ENCODE measurements at places on chromosomes 2 and 18.

- H3K27ac ChIP-seq, result no peak overlapping the region
- H3K4me1 ChIP-seq, result no peaks in the 10 kb centered on the region
- no peak for DNase-seq
- H3K4me3 ChIP-seq, result no peak overlapping the region
- no peaks in the 10 kb centered on the region for H3K36me3 ChIP-seq
Measured at GRCh38 chr18:66795051-66795450, 191.2 kb upstream of the CDH19 start.

DNA sequence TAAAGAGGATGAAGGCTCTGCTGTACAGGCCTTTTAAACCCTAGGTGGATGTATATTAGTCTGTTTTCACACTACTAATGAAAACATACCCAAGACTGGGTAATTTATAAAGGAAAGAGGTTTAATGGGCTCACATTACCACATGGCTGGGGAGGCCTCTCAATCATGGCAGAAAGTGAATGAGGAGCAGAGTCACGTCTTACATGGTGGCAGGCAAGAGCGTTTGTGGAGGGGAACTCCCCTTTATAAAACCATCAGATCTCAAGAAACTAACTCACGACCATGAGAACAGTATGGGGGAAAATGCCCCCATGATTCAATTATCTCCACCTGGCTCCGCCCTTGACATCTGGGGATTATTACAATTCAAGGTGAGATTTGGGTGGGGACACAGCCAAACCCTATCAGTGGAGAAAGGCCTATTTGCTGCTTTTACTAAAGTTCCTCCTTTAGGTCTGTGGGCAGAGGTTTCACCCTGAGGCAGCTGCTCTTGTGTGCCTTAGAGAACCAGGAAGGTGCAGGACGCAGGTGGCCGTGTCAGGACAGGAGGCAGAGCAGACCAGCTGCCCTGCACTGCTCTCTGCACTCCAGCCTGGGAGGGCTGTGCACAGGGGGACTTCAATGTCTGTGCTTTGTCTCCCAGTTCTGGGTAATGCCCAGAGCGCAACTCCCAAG, 178.8 kb upstream of the HDAC4 start:
- no peak overlapping the region for H3K4me3 ChIP-seq
- H3K4me1 ChIP-seq, result no peaks in the 10 kb centered on the region
- H3K27me3 ChIP-seq, result no peaks in the 10 kb centered on the region

DNA sequence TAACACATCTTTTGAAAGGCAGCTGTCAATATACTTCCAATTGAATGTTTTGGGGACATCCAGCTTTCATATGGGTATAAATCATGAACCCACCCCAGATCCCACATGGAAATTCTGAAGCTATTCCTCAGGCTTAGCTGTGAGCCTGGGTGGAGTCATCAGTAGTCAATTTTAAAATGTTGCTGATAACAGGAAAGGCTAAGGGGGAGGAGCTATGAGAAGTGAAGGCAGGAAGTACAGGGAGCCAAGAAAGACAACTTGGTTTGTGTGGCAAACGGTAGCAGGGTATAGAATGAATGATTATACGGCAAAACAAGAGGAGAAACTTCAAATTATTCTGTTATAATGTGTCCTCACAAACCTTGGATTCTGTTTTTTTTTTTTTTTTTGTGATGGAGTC, 108.6 kb downstream of the QPCT start:
- no peaks in the 10 kb centered on the region for H3K27me3 ChIP-seq
- peaks cover 13% of the 10 kb centered on the region for H3K4me1 ChIP-seq
- DNase-seq, result no peak

- no peaks in the 10 kb centered on the region for H3K36me3 ChIP-seq
- peak overlapping the region; percentile 49 for H3K4me3 ChIP-seq
Measured at GRCh38 chr18:3604498-3605408, 154.8 kb downstream of the TGIF1 start.

GRCh38 chr18:47604021-47604420, 326.4 kb downstream of the SMAD2 start:
- no peak for DNase-seq
- no peak overlapping the region for H3K4me3 ChIP-seq
- no peaks in the 10 kb centered on the region for H3K4me1 ChIP-seq
- no peaks in the 10 kb centered on the region for H3K27me3 ChIP-seq
- H3K36me3 ChIP-seq, result no peaks in the 10 kb centered on the region
- no peak overlapping the region for H3K27ac ChIP-seq

- peaks cover 49% of the 10 kb centered on the region for H3K4me1 ChIP-seq
- peaks cover 76% of the 10 kb centered on the region for H3K36me3 ChIP-seq
- peak; percentile 85 for DNase-seq
- peak overlapping the region; percentile 90 for H3K27ac ChIP-seq
- no peak overlapping the region for H3K4me3 ChIP-seq
Measured at GRCh38 chr2:30252723-30253701, 21.7 kb downstream of the LBH start.

GRCh38 chr2:74703373-74703772, 49.3 kb downstream of the SEMA4F start:
- no peak for DNase-seq
- H3K27me3 ChIP-seq, result peaks cover 2% of the 10 kb centered on the region
- peaks cover 2% of the 10 kb centered on the region for H3K4me1 ChIP-seq
- no peak overlapping the region for H3K4me3 ChIP-seq

- peaks cover 13% of the 10 kb centered on the region for H3K4me1 ChIP-seq
- no peak overlapping the region for H3K4me3 ChIP-seq
- peak overlapping the region; percentile 13 for H3K27ac ChIP-seq
- H3K27me3 ChIP-seq, result no peaks in the 10 kb centered on the region
Measured at GRCh38 chr2:66469214-66469902, 34.4 kb downstream of the MEIS1 start.

DNA sequence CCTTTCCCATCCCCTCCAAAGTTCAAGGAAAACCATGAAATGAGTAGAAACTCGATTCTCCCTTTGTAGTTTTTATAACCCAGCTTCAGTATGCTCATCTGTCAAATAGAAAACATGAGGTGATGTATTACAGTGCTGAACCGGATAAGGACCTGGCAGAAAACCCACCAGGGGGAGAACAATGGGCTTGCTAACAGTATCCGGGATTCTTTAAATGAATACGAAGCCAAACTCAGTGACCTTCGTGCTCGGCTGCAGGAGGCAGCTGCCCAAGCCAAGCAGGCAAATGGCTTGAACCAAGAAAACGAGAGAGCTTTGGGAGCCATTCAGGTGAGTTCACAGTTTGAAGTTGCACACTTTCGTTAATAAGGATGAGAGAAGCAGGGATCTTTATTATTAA, 113.6 kb upstream of the TTC39C start:
- no peak for DNase-seq
- H3K36me3 ChIP-seq, result no peaks in the 10 kb centered on the region
- no peaks in the 10 kb centered on the region for H3K4me1 ChIP-seq
- H3K4me3 ChIP-seq, result no peak overlapping the region

DNA sequence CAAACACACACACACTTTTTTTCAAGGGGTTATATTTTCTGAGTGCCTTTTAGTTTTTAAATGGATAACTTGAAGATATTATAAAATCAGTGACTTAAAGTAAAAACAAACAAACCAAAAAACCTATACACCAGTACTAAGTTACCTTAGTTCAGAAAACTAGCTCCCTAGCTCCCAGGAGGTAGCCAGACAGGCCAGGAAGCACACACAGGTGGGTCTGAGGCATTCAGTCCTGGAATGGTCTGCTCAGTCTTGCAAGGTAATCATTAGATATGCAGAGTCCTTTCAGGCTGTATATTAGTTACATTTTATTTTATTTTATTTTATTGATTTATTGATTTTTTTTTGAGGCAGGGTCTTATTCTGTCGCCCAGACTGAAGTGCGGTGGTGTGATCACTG, 10.7 kb upstream of the DYNC2LI1 start:
- DNase-seq, result no peak
- peaks cover 3% of the 10 kb centered on the region for H3K36me3 ChIP-seq
- H3K4me3 ChIP-seq, result no peak overlapping the region

GRCh38 chr2:118990757-118991545, 49.0 kb downstream of the MARCO start:
- no peaks in the 10 kb centered on the region for H3K27me3 ChIP-seq
- no peak overlapping the region for H3K27ac ChIP-seq
- DNase-seq, result no peak

- H3K36me3 ChIP-seq, result no peaks in the 10 kb centered on the region
- no peak overlapping the region for H3K27ac ChIP-seq
- peaks cover 2% of the 10 kb centered on the region for H3K4me1 ChIP-seq
- H3K27me3 ChIP-seq, result peaks cover 9% of the 10 kb centered on the region
Measured at GRCh38 chr2:173858291-173858731, 106.9 kb downstream of the SP3 start.

GRCh38 chr2:99032786-99033185, 96.8 kb upstream of the CRACDL start:
- H3K27ac ChIP-seq, result no peak overlapping the region
- H3K4me3 ChIP-seq, result no peak overlapping the region
- H3K4me1 ChIP-seq, result no peaks in the 10 kb centered on the region
- no peak for DNase-seq

DNA sequence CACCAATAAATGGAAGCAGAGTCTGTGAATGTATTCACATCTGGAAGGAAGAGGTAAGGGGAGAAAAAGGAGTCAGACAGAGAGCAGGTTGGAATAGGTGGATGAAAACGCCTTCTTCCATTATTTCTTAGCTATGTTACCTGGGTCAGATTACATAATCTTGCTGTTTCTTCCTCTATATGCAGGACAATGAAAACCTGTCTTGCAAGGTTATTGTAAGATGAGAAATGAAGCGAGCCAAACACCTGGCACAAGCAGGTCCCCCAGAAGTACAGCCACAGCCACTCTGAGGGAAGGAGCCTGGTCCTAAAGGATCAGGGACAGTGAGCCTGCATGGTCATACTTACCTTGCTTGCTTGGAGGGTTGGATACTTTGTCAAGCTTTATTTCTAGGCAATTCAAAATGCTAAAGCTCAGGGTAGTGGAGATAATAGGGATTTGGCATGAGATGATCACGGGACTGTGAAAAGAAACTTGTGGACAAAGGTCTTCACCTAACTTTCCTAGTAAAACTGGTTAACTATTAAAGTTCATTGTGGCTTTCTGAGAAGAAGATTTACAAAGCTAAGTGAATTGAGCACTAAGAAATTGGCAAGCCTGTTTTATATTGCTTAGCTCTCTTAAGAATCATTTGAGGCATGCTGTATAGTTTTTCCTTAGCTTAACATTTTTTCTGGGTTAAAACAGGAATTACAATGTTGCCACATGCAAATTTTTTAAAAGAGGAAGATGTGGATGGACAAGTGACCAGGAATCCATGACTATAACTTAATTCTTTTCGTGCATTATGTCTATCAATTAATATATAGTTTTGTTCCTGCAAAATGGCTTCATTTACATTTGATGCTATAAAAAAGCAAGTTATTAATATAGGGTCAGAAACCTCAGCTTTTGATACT, 15.7 kb upstream of the PLA2R1 start:
- H3K27me3 ChIP-seq, result peaks cover 22% of the 10 kb centered on the region
- H3K36me3 ChIP-seq, result no peaks in the 10 kb centered on the region
- H3K27ac ChIP-seq, result no peak overlapping the region
- H3K4me3 ChIP-seq, result no peak overlapping the region
- no peaks in the 10 kb centered on the region for H3K4me1 ChIP-seq

GRCh38 chr18:26479681-26480079, 68.7 kb downstream of the KCTD1 start:
- DNase-seq, result peak; percentile 19
- peaks cover 18% of the 10 kb centered on the region for H3K4me1 ChIP-seq
- peak overlapping the region; percentile 46 for H3K27ac ChIP-seq

DNA sequence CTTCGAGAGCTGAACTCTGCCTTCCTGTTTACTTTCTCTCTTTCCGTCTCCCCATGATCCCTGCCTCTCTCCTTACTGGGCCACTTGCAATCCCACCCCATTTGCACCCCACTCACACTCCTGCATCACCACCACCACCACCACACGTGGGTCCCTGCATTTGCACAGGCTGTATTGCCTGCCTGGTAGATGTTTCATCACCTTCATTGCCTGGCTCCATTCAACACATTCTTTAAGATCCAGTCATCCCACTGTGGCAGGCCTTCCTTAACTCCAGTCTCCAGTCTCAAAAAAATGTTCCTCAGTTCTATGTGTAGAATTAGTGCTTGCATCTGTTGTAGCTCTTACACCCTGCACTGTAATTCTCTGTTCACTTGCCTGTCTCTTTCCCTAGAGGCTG, 13.9 kb downstream of the NOSTRIN start:
- no peak overlapping the region for H3K4me3 ChIP-seq
- H3K27ac ChIP-seq, result no peak overlapping the region
- DNase-seq, result peak; percentile 87
- H3K27me3 ChIP-seq, result no peaks in the 10 kb centered on the region

DNA sequence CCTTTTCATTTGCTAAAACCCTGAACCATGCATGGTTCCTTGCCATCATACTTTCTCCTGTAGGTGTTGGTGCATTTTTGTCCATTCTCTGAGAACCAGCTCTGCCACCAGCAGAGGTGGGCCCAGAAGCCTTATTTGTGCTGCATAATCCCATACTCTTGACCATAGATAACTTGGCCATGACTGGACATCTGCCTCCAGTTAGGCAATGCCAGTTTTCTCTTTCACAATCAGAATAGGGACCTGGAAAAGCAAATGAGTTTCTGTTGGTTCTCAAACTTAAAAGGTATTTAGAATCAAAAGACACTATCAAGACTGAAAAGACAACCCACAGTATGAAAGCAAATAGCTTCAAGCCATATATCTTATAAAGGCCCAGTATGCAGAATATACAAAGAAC, 167.3 kb downstream of the MAIP1 start:
- DNase-seq, result no peak
- no peaks in the 10 kb centered on the region for H3K36me3 ChIP-seq
- H3K27ac ChIP-seq, result no peak overlapping the region
- no peak overlapping the region for H3K4me3 ChIP-seq
- H3K4me1 ChIP-seq, result peaks cover 7% of the 10 kb centered on the region

Data from IMR-90 (cell line).